ENCODE measurements at places on chromosomes 12 and 14. TPM values are rescaled to one million over a fixed set of nuclear protein-coding genes. Genes with fewer than 3 reads are reported as not detected.

- DNase-seq, result no peak
Observed at GRCh38 chr12:80710727-80711449, 3.5 kb downstream of the MYF6 start.

- no peak for DNase-seq
Observed at GRCh38 chr14:103697603-103698379, 17.5 kb downstream of the XRCC3 start.

- DNase-seq, result no peak
Observed at GRCh38 chr12:12788675-12789368, 3.4 kb downstream of the APOLD1 start.

Gene SERPINA9
- polyA plus RNA-seq, result not detected

Gene SLC6A13
- polyA plus RNA-seq, result 0.87 TPM
